ENCODE measurements at places on chromosomes 5 and 9. TPM values are rescaled to one million over a fixed set of nuclear protein-coding genes. Genes with fewer than 3 reads are reported as not detected.

The PCSK1 gene
- 23.6 TPM for polyA plus RNA-seq

The KCNMB1 gene
- polyA plus RNA-seq: 6.5 TPM

The DNAI1 gene
- 0.24 TPM for polyA plus RNA-seq

The CXCL14 gene
- polyA plus RNA-seq: 161 TPM

The LCN2 gene
- 0.93 TPM for polyA plus RNA-seq

The CNTLN gene
- 4.5 TPM for polyA plus RNA-seq

The CDX1 gene
- polyA plus RNA-seq: 196 TPM

The SPATA31D4 gene
- polyA plus RNA-seq: not detected

The IL33 gene
- polyA plus RNA-seq: 16.4 TPM

The NUTM2G gene
- polyA plus RNA-seq: 0.88 TPM

The HEXB gene
- 283 TPM for polyA plus RNA-seq

The SH3RF2 gene
- 31.9 TPM for polyA plus RNA-seq

The SLC6A19 gene
- polyA plus RNA-seq: 295 TPM

The FBN2 gene
- polyA plus RNA-seq: 21.8 TPM

The PALM2AKAP2 gene
- 4.3 TPM for polyA plus RNA-seq

The LIX1 gene
- polyA plus RNA-seq: 3.7 TPM

The CDC20B gene
- polyA plus RNA-seq: 0.15 TPM

The SDHA gene
- 122 TPM for polyA plus RNA-seq

The TMEM161B gene
- polyA plus RNA-seq: 31.8 TPM

GRCh38 chr5:95973793-95974325, 12.2 kb upstream of the ELL2 start:
- H3K4me3 ChIP-seq: no peak overlapping the region
- H3K27me3 ChIP-seq: no peaks in the 10 kb centered on the region
- no peaks in the 10 kb centered on the region for H3K36me3 ChIP-seq
- no peaks in the 10 kb centered on the region for H3K4me1 ChIP-seq
- no peak overlapping the region for H3K27ac ChIP-seq

GRCh38 chr5:15203376-15203775, 296.6 kb upstream of the FBXL7 start:
- no peaks in the 10 kb centered on the region for H3K27me3 ChIP-seq
- no peak overlapping the region for H3K4me3 ChIP-seq
- H3K27ac ChIP-seq: no peak overlapping the region
- no peaks in the 10 kb centered on the region for H3K4me1 ChIP-seq
- DNase-seq: no peak

DNA sequence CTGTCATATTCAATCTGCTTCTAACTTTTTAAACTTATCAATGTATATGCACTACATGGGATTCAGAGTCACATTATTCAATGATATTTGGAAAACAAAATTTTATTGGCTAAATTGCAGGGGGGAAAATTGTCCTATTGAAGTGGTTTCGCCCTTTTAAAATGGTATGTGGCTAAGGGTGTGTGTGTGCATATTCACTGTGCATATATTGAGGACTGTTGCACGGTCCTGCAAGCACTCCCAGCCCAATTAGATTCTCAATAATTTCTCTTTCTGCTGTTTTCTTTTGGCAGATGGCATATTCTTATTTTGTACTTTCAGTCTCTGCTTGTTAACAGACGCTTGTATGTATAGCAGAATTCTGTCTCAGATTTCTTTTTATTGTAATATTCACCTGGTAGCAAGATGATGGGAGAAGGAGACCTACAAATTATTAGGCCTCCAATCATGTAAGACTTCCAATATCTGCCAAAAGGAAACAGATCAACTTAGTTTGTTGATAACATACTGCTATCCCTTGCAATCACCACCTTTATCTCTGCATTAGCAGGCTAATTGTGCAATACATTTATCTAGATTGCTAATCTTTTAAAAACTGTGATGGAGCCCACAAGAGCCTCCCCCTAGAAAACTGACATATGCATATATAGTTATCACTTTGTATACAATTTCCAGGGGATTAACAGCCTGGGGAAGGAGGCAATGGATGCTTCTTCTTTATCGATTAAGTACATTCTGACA, 411.5 kb downstream of the PLK2 start:
- no peaks in the 10 kb centered on the region for H3K4me1 ChIP-seq
- no peak overlapping the region for H3K27ac ChIP-seq
- H3K36me3 ChIP-seq: no peaks in the 10 kb centered on the region

GRCh38 chr5:17455942-17456341, 42.1 kb upstream of the TAF11L2 start:
- no peak overlapping the region for H3K27ac ChIP-seq
- no peaks in the 10 kb centered on the region for H3K4me1 ChIP-seq
- H3K36me3 ChIP-seq: no peaks in the 10 kb centered on the region
- no peak overlapping the region for H3K4me3 ChIP-seq
- no peak for DNase-seq

- DNase-seq: no peak
- H3K27me3 ChIP-seq: no peaks in the 10 kb centered on the region
- no peaks in the 10 kb centered on the region for H3K36me3 ChIP-seq
- H3K27ac ChIP-seq: no peak overlapping the region
- no peak overlapping the region for H3K4me3 ChIP-seq
These were observed 30.3 kb upstream of the RPS23 start for GRCh38 chr5:82308416-82308815.

DNA sequence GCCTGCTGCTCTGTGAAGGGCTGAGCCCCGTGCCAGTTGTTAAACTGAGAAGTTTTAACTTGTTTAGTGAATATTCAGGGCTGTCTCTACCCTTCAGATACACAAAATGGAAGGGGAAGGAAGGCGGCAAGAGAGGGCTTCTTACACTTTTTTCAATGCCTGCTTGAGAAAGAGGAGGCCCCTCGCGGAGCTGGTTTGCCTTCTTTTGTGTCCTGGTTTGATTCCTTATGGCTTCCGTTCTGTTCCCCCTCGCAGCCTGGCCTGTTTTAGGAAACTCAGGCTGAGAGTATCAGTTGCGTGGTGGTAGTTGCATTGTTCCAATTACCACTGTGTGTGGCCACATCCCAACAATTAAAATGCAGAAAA, 1.0 kb downstream of the FAM53C start:
- peaks cover 7% of the 10 kb centered on the region for H3K4me1 ChIP-seq
- no peaks in the 10 kb centered on the region for H3K27me3 ChIP-seq

- no peak overlapping the region for H3K4me3 ChIP-seq
- H3K4me1 ChIP-seq: peaks cover 6% of the 10 kb centered on the region
- no peaks in the 10 kb centered on the region for H3K36me3 ChIP-seq
- no peak for DNase-seq
These were observed 507.4 kb downstream of the KDM4C start for GRCh38 chr9:7265181-7265580.

GRCh38 chr9:95478335-95478734, 38.4 kb downstream of the PTCH1 start:
- DNase-seq: no peak
- H3K4me1 ChIP-seq: no peaks in the 10 kb centered on the region
- no peak overlapping the region for H3K4me3 ChIP-seq
- no peak overlapping the region for H3K27ac ChIP-seq
- no peaks in the 10 kb centered on the region for H3K27me3 ChIP-seq
- H3K36me3 ChIP-seq: peaks cover 71% of the 10 kb centered on the region

GRCh38 chr5:172733131-172733973, 37.6 kb downstream of the DUSP1 start:
- H3K4me1 ChIP-seq: peaks cover 19% of the 10 kb centered on the region
- no peaks in the 10 kb centered on the region for H3K27me3 ChIP-seq
- H3K36me3 ChIP-seq: no peaks in the 10 kb centered on the region
- peak overlapping the region; percentile 88 for H3K27ac ChIP-seq

DNA sequence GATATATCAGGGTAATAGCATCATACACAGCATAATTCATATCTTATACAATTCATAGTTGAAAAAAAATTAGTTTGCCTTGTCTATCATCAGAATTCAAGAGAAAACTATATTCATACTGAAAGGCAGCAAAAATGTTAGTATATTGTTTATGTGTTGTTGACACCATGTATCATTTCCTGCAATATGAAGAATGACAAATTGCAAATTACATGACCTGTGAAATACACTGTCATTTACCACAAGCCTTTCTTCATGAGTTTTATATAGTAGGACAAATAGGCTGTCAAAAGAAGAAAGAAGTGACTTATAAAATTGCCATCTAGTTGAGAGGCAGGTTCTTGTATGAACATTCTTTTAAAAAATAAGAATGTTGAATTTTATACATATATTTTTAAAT, 1136.3 kb upstream of the CDH9 start:
- no peaks in the 10 kb centered on the region for H3K4me1 ChIP-seq
- no peak overlapping the region for H3K27ac ChIP-seq
- no peaks in the 10 kb centered on the region for H3K27me3 ChIP-seq

- H3K36me3 ChIP-seq: no peaks in the 10 kb centered on the region
- no peak overlapping the region for H3K27ac ChIP-seq
- H3K4me3 ChIP-seq: no peak overlapping the region
- no peaks in the 10 kb centered on the region for H3K27me3 ChIP-seq
These were observed 25.0 kb downstream of the C5orf15 start for GRCh38 chr5:133943475-133943817.

DNA sequence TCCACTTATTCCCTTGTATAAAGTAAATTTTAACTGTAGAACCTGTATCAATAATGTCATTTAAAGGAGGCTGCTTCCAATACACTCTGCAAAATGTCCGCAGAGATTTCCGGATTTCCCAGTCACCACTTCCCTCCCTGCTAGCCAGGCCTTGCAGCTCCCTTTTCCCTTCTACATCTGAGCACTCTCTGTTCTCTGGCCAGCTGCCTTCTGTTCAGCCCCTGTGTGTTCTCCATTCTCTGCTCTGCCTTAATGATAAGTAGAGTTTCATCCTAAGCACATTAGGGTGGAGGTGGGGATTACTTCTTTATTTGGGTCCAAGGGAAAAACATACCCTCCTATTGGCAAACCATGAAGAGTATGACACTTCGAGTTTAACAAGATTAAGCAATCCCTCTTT, 719.6 kb upstream of the WWC1 start:
- no peaks in the 10 kb centered on the region for H3K36me3 ChIP-seq
- H3K4me3 ChIP-seq: no peak overlapping the region
- H3K4me1 ChIP-seq: no peaks in the 10 kb centered on the region

DNA sequence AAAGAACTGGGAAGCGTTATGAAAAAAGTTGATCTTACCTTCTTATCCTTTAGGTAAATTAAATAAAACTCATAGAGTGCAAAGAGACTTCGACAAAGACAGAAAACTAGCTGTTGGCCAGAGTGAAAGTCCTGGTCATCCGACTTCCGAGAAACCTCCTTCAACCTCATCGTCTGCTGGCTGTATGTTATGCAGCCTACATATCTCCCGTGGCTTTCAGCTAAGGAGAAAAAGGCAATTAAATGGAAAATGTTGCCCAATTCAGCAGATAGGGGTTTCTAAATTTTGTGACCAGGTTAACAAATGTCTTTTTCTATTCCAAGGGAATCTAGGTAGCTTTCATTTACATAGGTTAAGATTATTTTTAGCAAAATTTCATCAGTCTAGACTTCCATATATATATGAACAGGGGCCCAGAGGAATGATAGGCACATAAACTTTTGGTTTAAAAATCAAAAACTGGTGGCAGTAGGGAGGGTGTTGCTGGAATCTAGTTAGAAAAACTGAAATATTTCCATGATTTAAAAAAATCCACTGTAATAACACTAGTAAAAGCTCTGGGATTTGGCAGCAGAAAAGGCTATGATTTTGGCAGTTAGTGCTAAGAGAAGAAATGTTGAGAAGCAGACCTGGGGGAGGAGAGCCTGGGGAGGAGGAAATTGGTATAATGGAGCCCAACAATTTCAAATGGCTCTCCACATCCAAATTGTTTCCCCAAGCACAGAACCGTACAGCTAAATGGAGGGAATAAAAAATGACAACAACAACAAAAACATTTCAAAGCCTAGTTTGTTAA, 32.1 kb downstream of the RAI14 start:
- no peak overlapping the region for H3K4me3 ChIP-seq
- H3K36me3 ChIP-seq: peaks cover 3% of the 10 kb centered on the region
- H3K4me1 ChIP-seq: peaks cover 17% of the 10 kb centered on the region
- no peaks in the 10 kb centered on the region for H3K27me3 ChIP-seq
- peak overlapping the region; percentile 79 for H3K27ac ChIP-seq
- no peak for DNase-seq

- peaks cover 12% of the 10 kb centered on the region for H3K4me1 ChIP-seq
- H3K36me3 ChIP-seq: no peaks in the 10 kb centered on the region
- DNase-seq: no peak
These were observed 1.1 kb downstream of the VLDLR start for GRCh38 chr9:2622461-2623287.

GRCh38 chr9:70753311-70753710, 338.9 kb upstream of the KLF9 start:
- H3K36me3 ChIP-seq: no peaks in the 10 kb centered on the region
- H3K4me3 ChIP-seq: no peak overlapping the region
- DNase-seq: no peak
- H3K27ac ChIP-seq: no peak overlapping the region
- no peaks in the 10 kb centered on the region for H3K27me3 ChIP-seq

DNA sequence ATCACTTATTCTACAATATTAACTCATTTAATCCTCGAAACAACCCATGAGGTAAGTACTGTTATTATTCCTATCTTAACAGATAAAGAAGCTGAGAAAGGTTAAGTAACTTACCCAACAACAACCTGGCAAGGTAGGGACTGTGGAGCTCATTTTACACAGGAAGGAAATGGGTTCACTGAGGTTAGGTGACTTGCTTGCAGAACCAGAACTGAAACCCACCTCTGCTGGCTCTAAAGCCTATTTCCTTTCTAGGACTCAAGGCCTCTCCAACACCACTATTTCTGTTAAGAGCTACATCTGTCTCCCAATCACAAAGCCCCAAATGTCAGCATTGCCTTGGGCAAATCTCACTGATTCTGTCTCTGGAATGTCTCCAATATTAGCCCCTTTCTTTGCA, 38.9 kb upstream of the IFNK start:
- H3K36me3 ChIP-seq: peaks cover 6% of the 10 kb centered on the region
- H3K4me3 ChIP-seq: no peak overlapping the region
- H3K27ac ChIP-seq: no peak overlapping the region
- H3K27me3 ChIP-seq: no peaks in the 10 kb centered on the region
- DNase-seq: no peak
- peaks cover 7% of the 10 kb centered on the region for H3K4me1 ChIP-seq

GRCh38 chr5:174047472-174048099, 2.1 kb downstream of the NSG2 start:
- no peak overlapping the region for H3K4me3 ChIP-seq
- H3K4me1 ChIP-seq: no peaks in the 10 kb centered on the region
- no peak for DNase-seq
- no peaks in the 10 kb centered on the region for H3K36me3 ChIP-seq
- H3K27me3 ChIP-seq: no peaks in the 10 kb centered on the region

DNA sequence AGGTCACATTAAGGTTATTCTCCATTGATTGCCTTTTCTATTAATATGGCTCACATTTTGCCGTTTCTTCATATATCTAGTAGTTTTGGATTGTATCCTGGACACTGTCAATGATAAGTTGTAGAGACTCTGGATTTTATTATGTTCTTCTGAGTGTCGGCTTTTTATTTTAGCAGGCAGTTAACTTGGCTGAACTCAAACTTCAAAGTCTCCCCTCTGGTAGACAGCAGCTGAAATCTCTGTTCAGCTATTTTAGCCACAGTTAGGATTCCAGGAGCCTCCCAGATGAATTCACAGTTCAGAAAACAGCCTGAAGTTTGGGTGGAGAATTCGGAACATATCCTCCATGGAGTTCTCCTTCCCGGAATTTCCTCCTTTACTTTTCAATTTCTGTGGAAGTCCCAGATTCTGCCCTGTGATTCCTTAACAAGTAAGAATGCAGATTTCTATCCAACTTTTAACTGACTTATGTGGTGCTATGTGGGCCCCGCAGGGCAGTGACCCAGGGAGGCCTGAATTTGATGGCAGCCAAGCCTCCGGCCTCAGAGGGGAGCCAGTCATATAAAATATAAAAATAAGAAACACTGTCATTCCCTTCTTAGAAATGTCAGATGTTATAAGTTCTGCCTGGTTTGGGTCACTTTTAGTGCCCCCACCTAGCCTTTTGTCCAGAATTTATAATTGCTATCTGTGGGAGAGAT, 39.3 kb upstream of the MVB12B start:
- H3K4me1 ChIP-seq: no peaks in the 10 kb centered on the region
- no peak overlapping the region for H3K4me3 ChIP-seq
- no peak overlapping the region for H3K27ac ChIP-seq
- H3K36me3 ChIP-seq: no peaks in the 10 kb centered on the region
- no peaks in the 10 kb centered on the region for H3K27me3 ChIP-seq

Measured in large intestine (tissue), 12 donors.